ENCODE measurements at places on chromosomes 13 and 19.

GRCh38 chr19:8334458-8335342 is 8.4 kb downstream of the KANK3 start:
- DNase-seq = peak; percentile 65

GRCh38 chr19:35851213-35852028 is 883 bp downstream of the NPHS1 start:
- no peak for DNase-seq

DNA sequence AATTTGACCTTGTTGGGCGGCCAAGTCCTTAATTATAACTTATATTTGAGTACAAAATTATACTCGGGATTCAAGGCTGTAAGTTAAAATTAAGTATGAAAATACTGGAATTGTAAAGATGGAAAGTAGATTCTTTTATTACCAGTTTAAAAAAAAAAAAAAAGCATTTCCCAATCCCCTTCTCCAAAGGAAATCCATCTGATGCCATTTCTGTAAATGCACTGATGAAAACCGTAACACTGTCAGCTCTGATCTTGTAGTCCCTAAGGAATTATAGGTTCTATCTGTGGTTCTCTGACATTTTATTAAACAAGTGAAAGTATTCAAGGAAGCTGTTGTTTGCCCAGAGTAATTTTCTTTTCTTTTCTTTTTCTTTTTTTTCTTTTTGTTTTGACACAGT is 41.6 kb upstream of the HNRNPA1L2 start:
- DNase-seq = no peak

DNA sequence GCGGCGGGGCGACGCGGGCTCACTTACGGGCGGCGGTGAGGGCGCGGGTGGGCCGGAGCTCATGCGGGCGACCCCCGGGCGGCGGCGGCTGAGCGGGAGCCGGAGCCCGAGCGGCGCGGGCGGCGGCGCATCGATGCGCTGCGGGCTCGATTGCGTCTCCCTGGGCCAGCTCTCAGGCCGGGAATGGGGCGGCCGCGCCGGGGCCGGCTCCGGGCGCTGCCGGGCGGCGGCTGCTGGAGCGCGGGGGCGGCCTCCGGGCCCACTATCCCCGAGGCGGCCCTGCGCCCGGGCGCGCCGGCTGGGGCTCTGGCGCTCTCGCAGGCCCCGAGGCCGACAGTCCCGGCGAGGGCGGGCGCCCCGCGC is 1.4 kb upstream of the TSHZ3 start:
- peak; percentile 41 for DNase-seq

DNA sequence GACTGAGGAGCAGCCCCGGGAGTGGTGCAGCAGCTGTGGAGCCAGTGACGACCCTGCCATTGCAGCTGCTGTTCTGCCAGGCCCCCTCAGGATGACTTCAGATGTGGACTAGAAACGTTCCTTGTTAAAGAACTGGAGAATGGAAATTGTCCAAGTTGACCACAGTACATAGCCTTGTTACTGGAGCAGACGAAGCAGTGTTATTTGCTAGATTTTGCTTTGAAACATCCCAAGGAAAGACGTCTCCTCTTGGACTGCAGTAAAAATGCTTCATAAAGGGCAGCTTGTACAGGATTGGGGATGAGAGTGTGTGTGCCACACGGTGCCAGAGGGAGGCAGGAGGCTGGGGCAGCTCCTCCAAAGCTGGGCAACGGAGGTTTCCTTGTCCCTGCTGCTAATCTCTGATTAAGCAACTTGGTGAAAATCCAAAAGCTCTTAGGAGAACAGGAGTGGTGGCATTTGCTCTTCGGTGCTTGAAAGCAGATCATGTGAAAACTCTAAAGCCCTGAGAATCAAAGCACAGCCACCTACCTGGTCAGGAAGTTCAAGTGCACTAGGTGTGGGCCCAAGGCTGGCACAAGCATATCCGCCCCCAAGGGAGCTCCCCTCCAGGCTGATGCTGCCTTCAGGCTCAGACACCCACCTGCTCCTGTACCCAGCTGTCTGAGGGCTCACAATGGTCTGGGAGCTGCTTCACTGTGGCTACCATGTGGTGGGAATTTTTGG is 34.5 kb downstream of the SHISA2 start:
- no peak for DNase-seq

- DNase-seq = no peak
Measured at GRCh38 chr13:31504918-31505317, 234.4 kb upstream of the RXFP2 start.

- DNase-seq = peak; percentile 52
Measured at GRCh38 chr13:36282821-36283432, 14.7 kb downstream of the CCDC169 start.

DNA sequence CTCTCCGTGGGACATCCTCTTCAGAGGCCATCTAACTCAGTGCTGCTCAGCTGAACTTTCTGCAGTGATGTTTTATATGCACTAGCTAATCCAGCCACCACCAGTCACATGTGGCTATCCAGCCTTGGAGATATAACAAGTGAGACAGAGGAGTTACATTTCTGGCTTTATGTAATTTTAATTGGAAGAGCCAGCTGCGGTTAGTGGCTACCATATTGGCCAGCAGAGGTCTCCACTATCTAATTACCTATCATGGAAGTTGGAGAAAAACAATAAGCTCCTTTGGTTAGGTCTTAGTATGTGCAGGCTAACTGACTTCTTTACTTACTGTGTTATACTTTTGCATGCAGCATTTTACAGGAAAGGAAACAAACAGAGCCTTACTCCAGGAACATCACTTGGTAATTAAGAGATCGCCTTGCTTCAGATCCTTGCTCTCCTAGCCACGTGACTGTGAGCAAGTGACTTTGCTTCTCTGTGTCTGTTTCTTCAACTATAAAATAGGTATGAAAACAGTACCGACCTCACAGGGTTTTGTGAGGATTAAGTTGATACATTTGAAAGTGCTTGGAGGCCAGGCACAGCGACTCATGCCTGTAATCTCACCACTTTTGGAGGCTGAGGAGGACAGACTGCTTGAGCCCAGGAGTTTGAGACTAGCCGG is 1.6 kb upstream of the KLK10 start:
- peak; percentile 39 for DNase-seq

GRCh38 chr13:35927567-35928021 is 203.6 kb downstream of the DCLK1 start:
- DNase-seq = peak; percentile 86

DNA sequence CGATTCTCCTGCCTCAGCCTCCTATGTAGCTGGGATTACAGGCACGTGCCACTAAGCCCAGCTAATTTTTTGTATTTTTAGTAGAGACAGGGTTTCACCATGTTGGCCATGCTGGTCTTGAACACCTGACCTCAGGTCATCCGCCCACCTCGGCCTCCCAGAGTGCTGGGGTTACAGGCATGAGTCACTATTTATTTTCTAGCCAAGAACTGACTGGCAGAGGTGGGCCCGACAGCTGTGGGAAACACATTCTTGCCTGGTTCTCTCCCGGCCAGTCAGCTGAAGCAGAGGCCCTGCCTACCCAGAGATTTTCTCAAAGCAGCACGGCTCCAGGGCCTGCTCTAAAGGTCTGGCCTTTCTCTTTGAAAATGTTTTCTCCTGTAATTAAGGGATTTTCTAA is 108.0 kb downstream of the KCTD15 start:
- no peak for DNase-seq

- DNase-seq = no peak
Measured at GRCh38 chr19:45766296-45766868, 2.7 kb downstream of the SIX5 start.

DNA sequence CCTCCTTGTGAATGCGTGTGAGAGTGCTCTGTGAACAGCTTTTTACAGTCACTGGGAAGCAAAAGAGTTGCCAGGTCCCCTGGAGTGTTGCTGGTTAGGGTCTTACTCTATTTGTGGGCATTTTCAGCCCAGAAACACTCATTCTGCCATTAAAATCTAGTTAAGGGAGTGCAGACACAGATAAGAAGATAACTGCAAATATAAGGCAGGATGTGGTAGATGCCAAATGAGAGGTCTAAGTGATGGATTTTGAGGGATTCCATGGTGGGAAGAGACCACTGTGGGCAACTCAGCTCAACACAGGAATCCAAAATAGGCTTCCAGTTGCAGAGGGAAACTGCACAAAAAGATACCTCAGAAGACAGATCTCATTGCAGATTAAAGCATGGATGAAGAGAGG is 54.5 kb upstream of the KL start:
- no peak for DNase-seq

DNA sequence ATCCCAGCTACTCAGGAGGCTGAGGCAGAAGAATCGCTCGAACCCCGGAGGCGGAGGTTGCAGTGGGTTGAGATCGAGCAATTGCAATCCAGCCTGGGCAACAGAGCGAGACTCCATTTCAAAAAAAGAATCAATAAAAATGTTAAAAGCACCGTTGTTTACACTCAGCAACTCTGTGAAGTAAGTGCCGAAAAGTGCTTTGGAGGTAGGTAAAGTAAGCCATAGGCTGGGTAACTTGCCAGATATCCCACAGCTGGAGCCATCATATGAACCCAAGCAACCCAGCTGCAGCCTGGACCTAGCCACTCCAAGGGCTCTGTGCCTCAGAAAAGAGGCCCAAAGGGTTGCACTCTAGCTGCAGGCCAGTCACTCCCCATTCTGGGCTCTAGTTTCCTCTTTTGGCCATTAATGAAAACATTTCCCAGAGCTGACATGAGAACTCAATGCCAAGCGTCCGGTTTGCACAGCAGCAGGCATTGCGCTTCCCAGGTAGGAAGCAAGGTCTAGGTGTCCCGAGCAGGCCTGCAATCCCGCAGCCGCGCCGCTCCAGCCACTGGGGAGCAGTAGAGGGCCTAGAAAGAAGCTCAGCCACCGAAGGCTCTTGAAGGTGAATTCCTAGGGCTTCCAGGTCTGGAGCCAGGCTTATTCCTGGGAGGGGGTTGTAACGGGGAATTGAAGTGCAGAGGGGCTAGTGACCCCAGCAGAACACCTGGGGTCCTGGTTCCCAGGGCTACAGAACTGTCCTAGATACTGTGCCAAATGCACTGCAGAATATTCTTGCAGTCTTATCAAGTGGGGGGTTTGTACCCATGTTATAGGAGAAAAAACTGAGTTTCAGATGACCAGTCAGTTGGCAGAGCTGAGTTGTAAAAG is 4.1 kb upstream of the CD79A start:
- DNase-seq = peak; percentile 71

- no peak for DNase-seq
Measured at GRCh38 chr19:5254543-5254942, 86.1 kb downstream of the PTPRS start.

GRCh38 chr13:20399961-20400360 is 125.7 kb downstream of the CRYL1 start:
- DNase-seq = no peak

DNA sequence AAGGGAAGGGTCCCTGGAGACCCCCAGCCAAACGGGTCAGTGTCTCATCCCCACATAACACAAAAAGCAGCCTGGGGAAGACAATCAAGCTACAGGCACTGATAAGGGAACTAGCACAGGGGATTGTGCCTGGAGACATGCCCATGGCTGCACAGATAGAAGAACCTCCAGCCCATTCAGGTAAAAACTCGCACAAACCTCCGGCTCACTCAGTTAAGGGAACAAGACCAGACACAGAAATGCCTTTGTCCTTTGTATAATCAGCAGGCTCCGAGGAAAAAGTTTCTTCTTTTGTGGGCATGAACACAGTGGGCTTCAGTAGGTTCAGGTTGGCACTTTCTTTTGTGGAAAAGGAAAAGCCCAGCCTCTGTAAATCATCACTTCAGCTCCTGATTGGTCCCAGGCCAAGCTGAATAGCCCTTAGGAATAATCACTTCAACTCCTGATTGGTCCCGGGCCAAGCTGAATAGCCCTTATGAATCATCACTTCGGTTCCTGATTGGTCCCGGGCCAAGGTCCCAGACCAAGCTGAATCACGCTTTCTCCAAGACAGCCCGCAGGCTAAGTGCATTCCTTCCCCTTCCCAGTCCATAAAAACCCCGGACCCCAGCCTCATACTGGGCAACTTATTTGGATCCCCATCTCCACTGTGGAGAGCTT is 5.0 kb upstream of the ZNF230 start:
- no peak for DNase-seq

GRCh38 chr13:78604782-78605611 is 1.6 kb upstream of the POU4F1 start:
- DNase-seq = peak; percentile 29

DNA sequence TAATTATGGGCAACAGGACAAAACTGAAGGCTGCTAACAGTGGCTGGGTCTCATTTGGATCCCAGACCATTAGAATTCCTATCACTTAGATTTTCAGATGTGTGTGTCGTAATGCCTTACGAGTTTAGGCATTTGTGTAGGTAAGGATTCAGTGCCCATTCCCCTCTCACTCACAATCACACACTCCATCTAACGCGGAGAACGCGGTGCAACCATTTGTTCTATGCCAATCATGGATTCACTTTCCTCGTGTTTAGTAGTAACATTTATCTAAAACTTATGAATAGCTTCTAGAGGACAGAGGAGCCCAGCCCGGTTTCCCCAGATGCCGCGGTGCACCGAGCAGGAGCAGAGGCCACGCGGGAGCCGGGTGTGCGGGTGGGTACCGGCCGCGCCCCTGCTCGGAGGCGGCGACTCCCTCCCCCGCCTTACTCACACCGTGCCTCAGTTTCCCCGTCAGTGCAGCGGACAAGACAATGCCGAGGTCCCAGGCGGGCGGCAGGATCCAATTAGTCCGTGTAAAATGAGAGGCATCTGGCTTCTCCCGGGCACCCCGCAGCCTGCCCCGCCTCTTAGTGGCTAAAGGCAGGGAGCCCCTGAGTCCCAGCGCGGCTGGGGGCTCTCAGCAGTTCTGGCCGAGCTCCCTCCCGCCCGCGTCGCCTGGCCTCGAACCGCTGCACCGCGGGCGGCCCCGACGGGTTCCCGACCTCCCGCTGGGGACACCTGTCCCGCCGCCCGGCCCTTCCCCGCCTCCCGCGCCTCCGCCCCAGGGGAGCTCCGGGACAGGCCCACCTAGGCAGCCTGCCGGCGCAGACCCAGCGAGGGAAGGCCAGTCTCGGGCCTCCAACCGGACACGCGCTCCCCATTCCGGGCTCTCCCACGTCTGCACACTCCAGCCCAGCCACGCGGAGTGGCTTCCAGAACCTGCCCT is 5.9 kb upstream of the C1QTNF9B start:
- no peak for DNase-seq

- DNase-seq = no peak
Measured at GRCh38 chr19:45364696-45365095, 5.7 kb downstream of the ERCC2 start.

DNA sequence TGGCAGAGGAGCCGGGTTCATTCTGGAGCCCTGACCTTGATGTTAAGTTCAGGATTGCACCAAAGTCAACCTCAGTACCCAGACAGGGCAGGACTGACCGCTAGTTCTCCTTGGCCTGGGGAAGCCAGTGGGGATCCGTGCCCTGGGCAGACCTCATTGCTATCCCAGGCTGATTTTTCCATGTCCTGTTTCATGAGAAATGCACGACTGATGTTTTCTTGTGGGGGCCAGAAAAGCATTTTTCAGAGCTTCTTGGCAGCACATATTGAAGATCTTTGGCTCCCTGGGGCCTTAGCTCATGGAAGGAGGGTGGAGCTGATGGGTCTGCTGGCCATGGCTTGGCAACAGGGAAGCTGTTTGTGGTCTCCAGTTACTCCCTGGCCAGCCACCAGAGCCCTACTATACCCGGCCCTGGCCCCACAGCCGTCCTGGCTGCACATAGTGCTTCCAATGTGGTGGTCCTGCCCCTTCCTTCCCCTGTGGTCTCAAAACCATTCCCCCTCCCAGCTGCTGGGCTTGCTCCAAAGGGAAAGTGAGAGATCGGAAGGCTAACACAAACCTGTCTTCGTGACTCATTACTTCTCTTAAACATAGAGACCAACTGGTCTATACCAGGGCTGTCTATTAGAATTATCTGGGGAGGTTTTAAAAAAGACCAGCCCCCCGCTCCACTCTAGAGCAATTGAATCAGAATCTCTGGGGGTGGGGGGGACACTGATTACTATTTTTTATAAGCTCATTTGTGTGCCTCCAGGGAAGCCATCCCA is 11.2 kb downstream of the IL17D start:
- DNase-seq = no peak

GRCh38 chr19:46824890-46825730 is 25.5 kb downstream of the AP2S1 start:
- no peak for DNase-seq
